ENCODE measurements at places on chromosomes 11 and 22.

DNA sequence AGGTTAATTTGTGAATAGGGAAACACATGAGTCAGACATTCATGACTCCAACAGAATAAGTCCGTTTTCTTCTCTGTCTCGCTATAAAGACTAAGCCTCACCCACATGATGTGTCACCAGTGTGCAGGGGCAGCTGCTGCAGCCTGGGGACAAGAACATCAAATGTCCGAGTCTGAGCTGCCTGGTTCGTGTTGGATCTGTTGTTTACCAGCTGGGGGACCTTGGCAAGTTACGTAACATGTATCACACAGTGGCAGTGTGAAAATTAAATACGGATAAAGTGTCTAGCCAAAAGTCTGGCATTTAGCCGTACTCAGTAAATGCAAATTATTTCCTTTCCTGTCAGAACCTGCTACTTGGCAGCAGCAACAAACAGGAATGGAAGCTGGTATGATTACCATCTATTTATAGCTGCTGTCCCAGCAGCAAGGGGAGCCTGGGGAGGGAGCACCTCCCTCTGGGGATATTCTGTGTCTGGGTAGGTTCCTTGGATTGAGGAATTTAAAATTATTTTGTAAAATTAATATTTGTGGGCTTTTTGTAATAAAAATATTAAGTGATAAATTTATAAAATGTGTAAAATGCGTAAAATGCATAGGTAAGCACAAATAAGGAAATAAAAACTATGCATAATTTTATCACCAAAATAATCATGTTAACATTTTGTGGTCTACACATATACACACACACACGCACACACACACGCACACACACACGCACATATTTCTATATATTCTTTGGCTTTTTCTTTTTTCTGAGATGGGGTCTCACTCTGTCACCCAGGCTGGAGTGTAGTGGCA lies 1.3 kb upstream of the CLDN25 start:
- DNase-seq: peak; percentile 40
- H3K27me3 ChIP-seq: no peaks in the 10 kb centered on the region
- peaks cover 7% of the 10 kb centered on the region for H3K4me1 ChIP-seq
- H3K27ac ChIP-seq: no peak overlapping the region

DNA sequence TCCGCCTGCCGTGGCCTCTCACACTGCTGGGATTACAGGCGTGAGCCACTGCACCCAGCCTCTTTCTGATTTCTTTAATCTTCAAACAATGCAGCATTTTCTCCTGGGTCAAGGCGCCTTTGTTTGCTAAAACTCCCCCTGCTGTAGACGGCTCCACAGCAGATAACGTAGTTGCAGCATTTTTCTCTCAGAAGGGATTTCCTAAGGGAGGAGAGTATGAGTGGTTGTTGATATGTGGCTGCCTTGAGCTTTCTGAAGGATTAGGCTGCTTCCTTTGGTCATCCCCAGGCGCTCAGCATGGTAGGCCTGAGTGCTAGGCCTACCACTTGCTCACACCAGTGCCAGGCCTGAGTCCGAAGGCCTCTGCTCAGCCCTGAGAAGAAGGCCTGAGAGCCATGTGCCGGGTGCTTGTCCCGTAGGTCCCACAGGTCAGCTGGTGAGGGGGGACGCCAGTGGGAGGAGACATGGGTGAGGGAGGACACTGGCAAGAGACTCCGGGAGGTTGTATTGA lies 18.1 kb downstream of the SMARCB1 start:
- H3K27ac ChIP-seq: no peak overlapping the region
- H3K4me3 ChIP-seq: no peak overlapping the region
- no peak for DNase-seq
- peaks cover 11% of the 10 kb centered on the region for H3K4me1 ChIP-seq
- peaks cover 27% of the 10 kb centered on the region for H3K36me3 ChIP-seq
- H3K27me3 ChIP-seq: no peaks in the 10 kb centered on the region

GRCh38 chr11:113977071-113977490 lies 2.2 kb downstream of the HTR3A start:
- H3K4me1 ChIP-seq: no peaks in the 10 kb centered on the region
- H3K27ac ChIP-seq: no peak overlapping the region
- H3K27me3 ChIP-seq: peaks cover 71% of the 10 kb centered on the region
- no peaks in the 10 kb centered on the region for H3K36me3 ChIP-seq

DNA sequence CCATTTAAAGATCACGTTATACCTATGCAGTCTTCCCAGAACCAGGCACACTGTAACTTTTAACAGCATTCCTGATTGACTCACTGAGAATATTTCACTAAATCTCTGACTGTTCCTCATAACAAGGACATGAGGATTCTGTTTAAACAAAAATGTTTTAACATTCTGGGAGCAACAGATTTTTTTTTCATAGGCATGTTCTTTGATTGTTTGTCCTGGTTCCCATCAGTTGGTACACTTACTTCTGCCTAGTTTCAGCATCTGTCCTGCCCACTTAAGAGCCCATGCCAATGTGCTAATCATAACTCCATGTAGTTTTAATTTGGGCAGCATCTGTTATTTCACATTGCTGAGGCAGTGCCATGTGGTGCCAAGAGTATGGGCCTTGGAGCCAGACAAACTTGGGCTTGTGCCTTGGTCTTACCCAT lies 138.5 kb upstream of the CTSC start:
- H3K36me3 ChIP-seq: no peaks in the 10 kb centered on the region
- H3K27ac ChIP-seq: no peak overlapping the region
- H3K4me3 ChIP-seq: no peak overlapping the region
- H3K27me3 ChIP-seq: no peaks in the 10 kb centered on the region
- no peak for DNase-seq
- H3K4me1 ChIP-seq: no peaks in the 10 kb centered on the region

GRCh38 chr11:116648247-116649174 lies 124.3 kb downstream of the BUD13 start:
- H3K27me3 ChIP-seq: no peaks in the 10 kb centered on the region
- no peak for DNase-seq
- H3K36me3 ChIP-seq: no peaks in the 10 kb centered on the region
- no peaks in the 10 kb centered on the region for H3K4me1 ChIP-seq
- H3K4me3 ChIP-seq: no peak overlapping the region

DNA sequence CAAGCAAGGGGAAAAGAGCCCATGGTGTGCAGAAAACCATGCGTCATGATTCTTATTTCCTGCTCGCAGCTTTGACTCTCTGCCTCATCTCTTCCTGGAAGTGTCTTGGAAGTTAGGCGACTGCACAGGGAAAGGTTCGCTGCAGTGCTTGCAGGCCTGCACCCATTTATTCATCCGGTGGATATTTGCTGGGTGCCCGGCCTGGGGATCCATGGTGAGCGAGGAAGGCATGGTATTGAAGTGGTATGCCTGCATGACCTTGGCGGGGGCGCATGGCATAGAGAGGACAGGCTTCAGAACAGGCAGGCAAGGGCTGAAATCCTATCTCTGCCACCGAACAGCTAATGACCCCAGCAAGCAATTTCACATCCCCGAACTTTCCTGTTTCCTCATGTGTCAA lies 40.6 kb downstream of the FAM83F start:
- H3K4me3 ChIP-seq: no peak overlapping the region
- peaks cover 49% of the 10 kb centered on the region for H3K27me3 ChIP-seq
- no peaks in the 10 kb centered on the region for H3K36me3 ChIP-seq
- H3K27ac ChIP-seq: no peak overlapping the region
- DNase-seq: no peak
- peaks cover 14% of the 10 kb centered on the region for H3K4me1 ChIP-seq

DNA sequence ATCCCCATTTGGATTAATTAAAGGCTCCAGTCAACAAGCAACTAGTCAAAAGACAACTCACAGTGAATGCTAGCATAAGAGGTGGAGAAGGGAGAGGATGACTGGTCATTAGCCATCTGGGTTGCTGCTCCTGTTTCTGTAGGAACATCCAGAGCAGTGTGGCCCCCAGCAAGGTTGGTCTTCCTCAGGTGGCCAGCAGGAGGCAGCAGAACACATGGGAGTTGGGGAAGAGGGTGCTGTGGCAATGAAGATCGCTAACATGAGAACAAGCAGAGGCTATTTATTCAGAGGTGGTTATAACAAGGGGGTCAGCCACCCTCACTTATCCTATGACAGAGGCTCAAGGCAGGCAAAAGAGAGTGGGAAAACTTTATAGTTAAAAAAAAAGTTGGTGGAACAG lies 21.3 kb downstream of the IZUMO1R start:
- H3K4me3 ChIP-seq: no peak overlapping the region
- H3K4me1 ChIP-seq: no peaks in the 10 kb centered on the region
- no peak overlapping the region for H3K27ac ChIP-seq

DNA sequence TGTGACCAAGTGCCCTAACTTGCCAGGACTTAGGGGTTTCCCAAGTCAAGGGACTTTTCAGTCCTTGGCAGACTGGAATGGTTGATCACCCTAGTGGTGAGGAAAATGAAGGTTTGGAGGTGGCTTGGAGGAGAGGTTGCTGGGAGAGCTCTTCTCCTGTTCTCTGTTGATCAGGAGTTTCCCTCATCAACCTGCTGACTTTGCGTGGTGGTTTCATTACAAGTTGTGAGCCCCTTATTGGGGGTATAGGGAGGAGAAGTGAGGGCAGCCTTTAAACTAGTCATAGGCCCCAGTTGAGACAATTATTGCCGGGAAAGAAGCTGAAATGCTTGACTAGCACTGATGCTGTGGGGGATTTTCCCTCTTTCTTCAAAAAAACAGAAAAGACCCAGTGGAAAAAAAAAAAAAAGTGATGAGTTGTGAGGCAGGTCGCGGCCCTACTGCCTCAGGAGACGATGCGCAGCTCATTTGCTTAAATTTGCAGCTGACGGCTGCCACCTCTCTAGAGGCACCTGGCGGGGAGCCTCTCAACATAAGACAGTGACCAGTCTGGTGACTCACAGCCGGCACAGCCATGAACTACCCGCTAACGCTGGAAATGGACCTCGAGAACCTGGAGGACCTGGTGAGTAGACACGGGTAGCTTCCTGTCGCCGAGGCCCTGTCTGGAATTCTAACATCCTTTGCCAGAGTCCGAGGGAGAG lies at the start of gene CXCR5:
TSS of gene CXCR5 (plus strand) at position 525 of the 704 bp plus-strand sequence. CDS start at position 575, 50 bp downstream.
- H3K4me1 ChIP-seq: peaks cover 45% of the 10 kb centered on the region
- H3K27ac ChIP-seq: no peak within 1 kb of the TSS
- H3K4me3 ChIP-seq: no peak within 1 kb of the TSS
- DNase-seq: no peak

- H3K27ac ChIP-seq: no peak overlapping the region
- peaks cover 34% of the 10 kb centered on the region for H3K4me1 ChIP-seq
- no peak overlapping the region for H3K4me3 ChIP-seq
- DNase-seq: peak; percentile 3
- H3K27me3 ChIP-seq: no peaks in the 10 kb centered on the region
These were observed 29.0 kb upstream of the RASSF10 start for GRCh38 chr11:12979928-12980689.

DNA sequence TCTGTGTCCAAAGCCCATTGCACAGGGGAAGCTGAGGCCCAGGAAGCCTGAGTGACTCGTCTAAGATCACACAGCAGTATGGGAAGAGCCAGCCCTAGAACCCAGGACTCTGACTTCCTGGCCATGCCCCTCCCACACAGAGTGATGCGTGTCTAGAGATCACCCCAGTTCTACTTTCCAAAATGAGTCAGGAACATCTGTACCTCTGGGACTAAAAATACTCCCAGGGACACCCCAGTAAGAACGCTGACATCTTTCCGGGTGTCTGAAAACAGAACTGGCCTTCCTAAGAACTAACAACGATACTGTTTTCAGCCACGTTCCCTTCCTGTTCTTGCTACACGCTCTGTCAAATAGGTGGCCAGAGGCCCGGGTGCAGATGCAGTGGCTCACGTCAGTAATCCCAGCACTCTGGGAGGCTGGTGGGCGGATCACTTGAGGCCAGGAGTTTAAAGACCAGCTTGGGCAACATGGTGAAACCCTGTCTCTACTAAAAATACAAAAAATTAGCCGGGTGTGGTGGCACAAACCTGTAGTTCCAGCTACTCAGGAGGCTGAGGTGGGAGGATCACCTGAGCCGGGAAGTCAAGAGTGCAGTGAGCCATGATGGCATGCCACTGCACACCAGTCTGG lies 21.7 kb upstream of the PDGFB start:
- DNase-seq: peak; percentile 76
- H3K4me1 ChIP-seq: peaks cover 64% of the 10 kb centered on the region
- H3K36me3 ChIP-seq: no peaks in the 10 kb centered on the region
- H3K27ac ChIP-seq: peak overlapping the region; percentile 36
- H3K4me3 ChIP-seq: no peak overlapping the region
- H3K27me3 ChIP-seq: peaks cover 10% of the 10 kb centered on the region

GRCh38 chr22:35622191-35622913 lies 5.2 kb upstream of the MB start:
- no peaks in the 10 kb centered on the region for H3K27me3 ChIP-seq
- no peak for DNase-seq
- peaks cover 24% of the 10 kb centered on the region for H3K4me1 ChIP-seq
- H3K36me3 ChIP-seq: no peaks in the 10 kb centered on the region
- no peak overlapping the region for H3K27ac ChIP-seq

DNA sequence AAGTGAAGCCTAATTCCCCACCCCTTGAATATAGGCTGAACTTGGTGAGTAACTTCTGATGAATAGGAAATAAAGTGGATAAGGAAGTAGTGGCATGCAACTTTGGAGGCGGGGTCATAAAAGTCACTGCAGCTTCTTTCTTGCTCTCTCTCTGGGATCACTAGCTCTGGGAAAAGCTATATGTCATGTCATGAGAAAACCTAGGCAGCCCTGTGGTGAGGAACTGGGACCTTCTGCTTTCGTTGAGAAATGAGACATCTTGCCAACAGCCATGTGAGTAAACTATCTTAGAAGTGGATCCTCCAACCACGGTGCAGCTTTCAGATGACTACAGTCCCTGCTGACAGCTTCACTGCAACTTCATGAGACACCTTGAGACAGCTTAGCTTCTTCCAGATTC lies 15.7 kb downstream of the ZNF214 start:
- no peak for DNase-seq
- H3K27ac ChIP-seq: no peak overlapping the region
- no peak overlapping the region for H3K4me3 ChIP-seq
- no peaks in the 10 kb centered on the region for H3K4me1 ChIP-seq

Data from HepG2 (cell line).